ENCODE measurements at places on chromosomes 6 and 20.
A peak's percentile ranks its signal among the peaks of the same experiment; 100 is the strongest.

- DNase-seq: no peak
These were observed 86.5 kb downstream of the MRPL14 start for GRCh38 chr6:44040786-44041185.

DNA sequence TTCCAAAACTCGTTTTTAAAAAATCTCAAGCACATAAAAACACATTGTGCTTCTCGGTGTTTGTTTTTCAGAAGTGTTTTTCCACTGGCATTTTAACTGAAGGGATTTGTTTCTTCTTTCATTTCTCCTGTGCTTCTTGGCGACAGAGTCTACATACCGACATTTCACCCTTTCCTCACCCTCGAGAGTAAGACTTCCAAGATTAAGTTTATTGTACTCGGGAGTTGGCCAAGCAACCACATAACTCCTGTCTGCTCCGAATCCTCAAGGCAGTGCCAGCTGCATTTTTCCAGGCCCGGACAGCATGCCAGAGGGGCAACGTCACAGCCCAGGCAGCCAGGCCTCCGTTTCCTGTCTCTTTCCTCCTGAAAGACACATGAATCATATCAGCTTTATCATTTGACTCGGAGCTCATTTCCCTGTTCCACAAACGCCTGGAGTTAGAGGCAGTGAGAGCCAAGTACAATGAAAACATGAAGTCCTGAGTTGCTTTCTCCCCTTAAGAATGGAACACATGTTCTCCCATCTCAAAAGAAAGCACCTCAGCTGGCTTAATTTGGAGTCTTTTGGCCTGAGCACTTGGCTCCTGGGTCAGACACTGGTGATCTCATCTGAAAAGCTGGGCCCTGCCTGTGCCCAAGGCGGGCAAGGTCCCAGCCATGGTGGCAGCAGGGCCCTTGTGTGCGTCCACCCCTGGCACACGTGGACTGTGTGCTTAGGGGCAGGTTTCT lies 23.2 kb upstream of the FAM50B start:
- DNase-seq: no peak

DNA sequence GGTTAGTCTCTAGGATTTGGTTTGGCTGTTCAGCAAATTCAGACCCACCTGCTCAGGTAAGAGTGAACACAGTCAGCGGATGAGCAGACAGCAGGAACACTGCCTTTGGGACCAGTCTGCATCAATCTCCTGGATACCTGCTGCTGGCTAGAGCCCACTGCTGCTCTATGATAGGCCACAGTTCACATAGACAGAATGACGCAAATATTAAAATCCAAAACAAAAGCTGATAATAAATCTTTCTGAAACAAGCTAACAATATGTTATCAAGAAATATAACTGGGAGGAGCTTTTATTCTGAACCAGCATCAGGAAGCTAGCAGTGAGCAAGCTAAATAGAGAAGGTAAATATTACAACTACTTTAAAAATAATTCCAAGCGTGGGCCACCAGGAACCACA lies at the start of gene TAAR1:
TAAR1 (minus strand) TSS at position 101 of the 400 bp plus-strand sequence. CDS start 13,179 bp downstream, outside the sequence.
- DNase-seq: no peak

- DNase-seq: no peak
These were observed 210.4 kb downstream of the CENPW start for GRCh38 chr6:126550323-126550722.

- DNase-seq: no peak
These were observed 13.4 kb upstream of the MYO6 start for GRCh38 chr6:75735491-75736186.

- no peak for DNase-seq
These were observed 24.0 kb downstream of the AAR2 start for GRCh38 chr20:36260316-36260715.

- peak; percentile 22 for DNase-seq
These were observed 818 bp upstream of the MDGA1 start for GRCh38 chr6:37698264-37699137.

- DNase-seq: no peak
These were observed 30.2 kb downstream of the RRBP1 start for GRCh38 chr20:17651760-17652388.

- DNase-seq: no peak
These were observed 260.0 kb upstream of the SUPT3H start for GRCh38 chr6:45637611-45638257.

GRCh38 chr6:135481783-135482369 lies 15.7 kb downstream of the AHI1 start:
- DNase-seq: no peak

DNA sequence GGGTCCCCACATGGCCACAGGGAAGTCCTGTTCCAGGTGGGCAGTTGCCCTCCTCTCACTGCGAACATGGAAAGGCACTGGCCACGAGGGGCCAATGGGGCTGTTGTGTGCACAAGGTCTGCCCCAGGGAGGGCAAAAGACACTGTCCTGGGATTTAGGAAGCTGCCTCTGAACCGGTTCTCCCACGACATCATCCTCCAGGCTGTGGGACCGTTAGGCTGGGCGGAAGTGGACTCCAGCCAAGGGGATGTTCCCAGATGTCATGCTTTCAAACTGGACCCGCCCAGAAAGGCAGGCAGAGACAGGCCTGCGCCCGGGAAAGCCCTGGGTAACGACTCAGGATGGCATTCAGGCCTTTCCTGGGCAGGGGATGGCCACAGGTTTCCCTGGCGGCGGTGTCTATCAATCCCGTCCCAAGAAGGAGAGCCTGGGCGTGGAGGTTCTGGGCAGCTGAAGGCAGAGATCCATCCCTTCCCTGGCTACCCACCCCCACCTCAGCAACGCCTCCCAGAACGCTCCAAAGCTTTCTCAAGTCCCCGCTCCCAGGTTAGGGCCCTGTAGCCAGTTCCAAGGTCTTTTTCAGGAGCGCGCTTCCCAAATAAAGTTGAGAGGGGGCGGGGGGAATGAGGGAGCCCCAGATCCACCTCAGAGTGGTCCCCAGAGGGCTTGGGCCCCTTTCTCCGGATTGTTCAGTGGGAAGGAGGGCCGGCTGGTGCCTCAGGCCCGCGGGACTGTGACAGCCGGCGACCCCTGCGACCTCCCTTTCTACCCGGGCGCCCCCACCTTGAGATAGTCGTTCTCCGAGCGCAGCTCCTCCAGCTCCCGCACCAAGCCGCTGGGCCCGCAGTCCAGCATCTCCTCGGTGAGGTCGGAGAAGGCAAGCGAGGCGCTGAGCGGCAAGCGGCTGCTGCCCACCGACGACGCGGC lies 13.8 kb upstream of the TLDC2 start:
- no peak for DNase-seq

- DNase-seq: no peak
These were observed 291.8 kb downstream of the BMP7 start for GRCh38 chr20:56974499-56975250.

GRCh38 chr20:51758978-51759544 lies 9.1 kb downstream of the ATP9A start:
- DNase-seq: no peak

DNA sequence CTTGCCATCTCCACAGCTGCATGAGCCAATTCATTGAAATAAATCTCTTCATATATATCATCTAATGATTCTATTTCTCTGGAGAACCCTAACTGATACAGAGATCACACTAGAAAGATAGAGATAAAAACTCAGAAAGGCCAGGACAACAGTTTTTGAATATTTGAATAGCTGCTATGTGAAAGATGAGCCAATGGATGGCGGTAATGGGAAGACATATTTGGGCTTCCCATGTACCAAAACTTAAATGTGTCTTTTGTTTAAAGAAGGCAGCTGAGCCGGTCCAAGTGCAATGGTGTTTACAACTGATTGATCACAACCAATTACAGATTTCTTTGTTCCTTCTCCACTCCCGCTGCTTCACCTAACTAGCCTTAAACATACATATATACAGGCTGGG lies 35.1 kb downstream of the SGK1 start:
- no peak for DNase-seq

GRCh38 chr6:51616243-51616642 lies 471.2 kb downstream of the PKHD1 start:
- DNase-seq: no peak

GRCh38 chr20:19317237-19318069 lies 105.0 kb downstream of the SLC24A3 start:
- no peak for DNase-seq

GRCh38 chr6:53916804-53917463 lies 122.1 kb downstream of the LRRC1 start:
- DNase-seq: no peak

DNA sequence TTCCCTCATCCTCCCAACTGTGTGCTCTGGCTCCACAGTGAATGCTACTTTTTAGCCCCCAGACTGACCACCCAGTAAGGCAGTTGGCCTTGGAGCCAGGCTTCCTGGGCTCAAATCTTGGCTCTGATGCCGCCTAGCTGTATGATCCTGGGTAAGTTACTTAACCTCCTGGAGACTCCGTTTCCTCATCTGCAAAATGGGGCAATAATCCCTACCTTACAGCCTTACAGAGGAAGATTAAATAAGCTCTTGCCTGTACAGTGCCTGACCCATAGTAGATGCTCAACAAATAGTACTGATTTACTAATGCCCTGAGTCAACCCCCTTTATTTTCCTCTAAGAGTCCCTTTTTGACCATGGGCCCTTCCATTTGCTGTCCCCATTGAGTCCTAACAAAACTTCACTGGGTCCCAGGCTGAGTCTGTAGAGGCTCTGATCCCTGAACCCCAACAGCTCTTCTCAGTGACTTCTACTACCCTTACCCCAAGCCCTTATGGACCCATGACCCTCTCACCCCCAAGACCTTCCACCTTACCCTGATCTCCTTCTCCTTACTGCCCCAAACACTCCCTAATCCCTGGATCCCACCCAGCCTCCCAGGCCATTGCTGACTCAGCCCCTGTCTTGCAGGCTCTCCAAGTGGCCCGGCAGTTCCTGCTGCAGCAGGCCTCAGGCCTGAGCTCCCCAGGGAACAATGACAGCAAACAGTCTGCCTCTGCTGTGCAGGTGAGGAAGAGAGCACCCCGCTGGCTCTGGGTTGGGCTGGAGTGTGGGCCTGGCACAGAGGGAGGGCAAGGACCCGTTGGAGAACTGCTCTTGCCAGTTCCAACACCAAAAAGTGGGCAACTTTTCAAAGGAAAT lies 31.4 kb downstream of the FOXP4 start:
- DNase-seq: no peak

- DNase-seq: no peak
These were observed 109.7 kb upstream of the FOXQ1 start for GRCh38 chr6:1202201-1202600.

GRCh38 chr20:50472693-50473664 lies 37.2 kb upstream of the PTPN1 start:
- no peak for DNase-seq

GRCh38 chr20:62448038-62448437 lies 20.7 kb upstream of the RBBP8NL start:
- no peak for DNase-seq

DNA sequence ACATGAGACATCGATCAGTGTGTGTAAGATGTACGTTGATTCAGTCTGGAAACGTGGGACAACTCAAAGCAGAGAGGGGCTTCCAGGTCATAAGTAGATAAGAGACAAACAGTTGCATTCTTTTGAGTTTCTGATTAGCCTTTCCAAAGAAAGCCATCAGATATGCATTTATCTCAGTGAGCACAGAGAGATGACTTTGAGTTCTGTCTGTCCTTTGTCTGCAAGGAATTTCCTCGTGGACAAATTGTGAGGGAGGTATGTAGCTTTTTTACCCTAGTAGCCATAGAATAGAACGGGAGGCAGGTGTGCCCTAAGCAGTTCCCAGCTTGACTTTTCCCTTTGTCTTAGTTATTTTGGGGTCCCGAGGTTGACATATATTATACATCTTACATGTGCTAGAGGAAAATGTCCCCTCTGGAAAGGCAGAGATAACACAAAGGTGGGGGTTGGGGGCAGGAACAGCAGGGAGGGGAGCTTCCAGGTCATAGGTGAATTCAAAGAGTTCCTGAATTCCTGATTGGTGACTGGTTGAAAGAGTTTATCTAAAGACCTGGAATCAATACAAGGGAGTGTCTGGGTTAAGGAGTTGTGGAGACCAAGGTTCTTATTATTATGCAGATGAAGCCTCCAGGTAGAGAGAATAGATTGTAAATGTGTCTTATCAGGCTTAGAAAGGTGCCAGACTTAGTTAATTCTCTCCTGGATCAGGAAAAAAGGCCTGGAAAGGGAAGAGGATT lies 237.0 kb downstream of the NFATC2 start:
- DNase-seq: no peak

DNA sequence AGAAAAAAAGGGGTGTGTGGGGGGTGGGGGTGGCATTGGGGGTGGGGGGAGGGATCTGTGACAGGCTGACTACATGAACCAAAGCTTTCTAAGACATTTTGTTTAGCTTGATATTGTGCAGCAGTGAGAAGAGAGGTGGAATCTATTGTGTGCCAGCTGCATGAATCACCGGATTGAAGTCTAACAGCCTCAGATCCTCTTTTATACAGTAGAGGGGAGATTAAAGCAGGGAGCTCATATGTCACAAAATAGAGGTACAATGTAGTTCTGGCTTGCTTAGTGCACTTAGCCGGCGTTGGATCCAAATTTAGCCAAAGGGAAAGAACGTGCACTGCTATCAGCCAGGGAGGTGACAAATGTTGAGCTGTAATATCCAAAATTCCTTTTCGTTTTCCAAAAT lies 404.2 kb upstream of the CITED2 start:
- no peak for DNase-seq

GRCh38 chr20:10671919-10672623 lies 1.7 kb downstream of the JAG1 start:
- DNase-seq: no peak

DNA sequence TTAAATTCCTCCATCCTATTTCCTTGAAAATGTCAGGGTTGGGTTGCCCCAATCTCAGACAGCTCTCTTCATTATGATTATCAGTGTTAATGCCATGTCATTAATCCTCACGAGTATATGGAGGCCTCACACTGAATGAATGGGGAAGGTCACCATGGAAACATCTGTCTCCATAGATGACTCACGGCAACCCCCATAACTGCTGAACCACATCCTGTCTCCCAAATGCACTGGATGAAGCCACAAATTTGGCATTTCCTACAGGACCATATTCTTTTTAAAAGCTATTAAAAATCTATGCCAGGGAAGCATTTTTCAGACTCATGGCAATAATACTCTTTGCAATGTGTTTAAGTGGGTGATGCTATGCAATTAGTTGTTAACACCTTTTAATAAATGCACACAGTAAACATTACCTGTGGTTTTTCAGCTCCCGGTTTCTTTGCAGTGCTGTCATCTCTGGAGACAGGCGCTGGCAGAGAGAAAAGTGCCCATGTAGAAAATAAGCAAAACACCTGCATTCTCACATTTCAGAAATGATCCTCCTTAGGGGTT lies 80.1 kb upstream of the PTPRK start:
- DNase-seq: no peak

DNA sequence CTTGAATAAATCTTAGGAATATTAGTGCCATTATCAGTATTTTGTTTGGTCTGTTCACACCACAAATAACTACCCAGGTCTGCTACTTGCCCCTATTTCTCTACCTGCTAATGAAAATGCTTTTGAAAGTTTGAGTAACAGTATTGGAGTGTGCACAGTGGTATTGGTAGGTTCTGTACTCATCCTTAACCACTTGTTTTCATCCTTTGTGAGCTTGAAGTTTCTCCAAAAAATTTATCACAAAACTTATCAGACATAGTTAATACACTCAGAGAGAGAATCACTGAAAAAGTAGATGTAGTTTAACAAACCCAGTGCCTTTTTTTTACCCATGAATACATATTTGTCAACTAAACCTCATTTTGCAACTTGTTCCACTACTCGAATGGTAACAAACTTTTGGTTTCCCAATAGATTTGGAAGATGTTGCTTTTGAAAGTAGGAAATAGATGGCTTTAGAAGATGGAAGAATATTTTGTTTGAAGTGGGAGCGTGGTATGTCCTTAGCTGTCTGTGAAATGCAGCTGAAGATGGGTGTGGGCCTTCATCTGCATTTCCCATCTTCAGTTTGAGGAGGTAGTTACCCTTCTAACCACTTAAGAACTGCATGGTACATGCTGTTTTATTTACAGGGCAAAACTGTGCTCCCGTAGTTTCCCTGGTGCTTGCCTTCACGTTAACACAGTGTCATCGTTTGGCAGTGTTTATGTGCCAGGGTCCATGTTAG lies 9.0 kb downstream of the PTPN1 start:
- DNase-seq: no peak

Data from activated T-helper 1 cell treated with anti-CD3 and anti-CD28 coated beads, Interleukin-2, amount 50 U/mL, for 16 hours (primary cell).